Activated CD4-positive, alpha-beta T cell treated with anti-CD3 and anti-CD28 coated beads, Interleukin-2, amount 50 U/mL, for 48 hours (primary cell): ENCODE measurements at places on chromosomes 11 and 22.
A peak's percentile ranks its signal among the peaks of the same experiment; 100 is the strongest.

GRCh38 chr11:40281052-40281580, 1178.3 kb downstream of the LRRC4C start:
- no peak for DNase-seq

GRCh38 chr11:67288452-67289225, 464 bp upstream of the ANKRD13D start:
- peak; percentile 89 for DNase-seq

GRCh38 chr11:6419009-6419631, at the start of gene APBB1:
TSS of gene APBB1 (minus strand) at chr11:6419094. CDS start at chr11:6411347, 7,747 bp downstream.
- DNase-seq, result peak; percentile 71

GRCh38 chr11:73623686-73624085, 22.7 kb upstream of the PLEKHB1 start:
- no peak for DNase-seq

GRCh38 chr11:86916330-86916729, 38.9 kb downstream of the FZD4 start:
- no peak for DNase-seq

DNA sequence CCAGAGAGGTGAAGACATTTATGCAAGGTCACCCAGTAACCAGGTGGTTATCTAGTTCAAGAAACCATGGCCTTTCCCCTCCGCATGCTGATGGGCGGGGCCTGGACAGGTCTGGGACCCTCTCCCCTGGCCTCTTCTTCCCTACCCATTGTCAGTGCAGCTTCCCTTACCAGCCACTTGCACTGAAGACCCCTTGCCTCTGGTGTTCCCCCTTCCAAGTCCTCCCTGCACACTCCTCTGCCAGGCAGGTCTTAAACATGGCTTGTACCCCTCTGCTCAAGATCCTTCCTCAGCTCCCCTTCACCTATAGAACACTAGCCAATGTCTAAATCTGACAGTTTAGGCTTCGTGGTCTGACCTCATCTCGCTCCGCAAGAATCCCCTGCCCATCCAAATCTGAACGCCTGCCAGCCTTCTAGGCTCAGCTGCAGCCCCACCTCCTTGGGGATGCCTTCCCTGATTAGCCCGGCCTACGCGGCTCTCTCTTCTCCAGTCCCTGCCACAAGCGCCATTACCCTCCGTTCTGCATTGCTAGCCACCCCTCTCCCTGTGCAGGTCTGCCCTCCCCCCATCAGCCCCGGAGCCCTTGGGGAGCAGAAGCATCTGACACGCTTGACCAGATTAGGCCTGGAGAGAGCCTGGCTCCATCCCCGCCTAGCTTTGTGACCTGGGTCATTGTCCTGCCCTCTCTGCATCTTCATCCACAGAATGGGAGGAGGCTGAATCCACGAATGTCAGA, 213.8 kb downstream of the DSCAML1 start:
- no peak for DNase-seq

GRCh38 chr11:126628790-126629621, 273.5 kb downstream of the ST3GAL4 start:
- no peak for DNase-seq

DNA sequence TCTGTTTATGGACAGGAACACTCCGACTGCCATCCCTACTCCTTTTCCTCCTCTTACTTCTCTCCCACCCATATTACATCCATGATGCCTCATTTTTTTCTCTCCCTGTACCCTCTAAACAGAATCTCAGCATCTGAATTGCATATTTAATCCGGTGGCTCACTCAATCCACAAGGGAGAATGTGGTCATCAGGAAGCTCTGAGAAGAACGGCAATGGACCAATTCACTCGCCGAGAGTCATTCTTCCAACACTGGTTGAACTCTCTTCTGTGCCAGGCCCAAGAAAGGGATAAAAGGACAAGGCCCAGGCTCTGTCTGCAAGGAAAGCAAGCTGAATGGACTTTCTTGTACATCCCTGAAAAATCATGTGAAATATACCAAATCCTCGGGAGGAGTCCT, 15.9 kb downstream of the MAP6 start:
- DNase-seq, result no peak

GRCh38 chr22:26718905-26719304, 61.5 kb downstream of the MIAT start:
- no peak for DNase-seq

DNA sequence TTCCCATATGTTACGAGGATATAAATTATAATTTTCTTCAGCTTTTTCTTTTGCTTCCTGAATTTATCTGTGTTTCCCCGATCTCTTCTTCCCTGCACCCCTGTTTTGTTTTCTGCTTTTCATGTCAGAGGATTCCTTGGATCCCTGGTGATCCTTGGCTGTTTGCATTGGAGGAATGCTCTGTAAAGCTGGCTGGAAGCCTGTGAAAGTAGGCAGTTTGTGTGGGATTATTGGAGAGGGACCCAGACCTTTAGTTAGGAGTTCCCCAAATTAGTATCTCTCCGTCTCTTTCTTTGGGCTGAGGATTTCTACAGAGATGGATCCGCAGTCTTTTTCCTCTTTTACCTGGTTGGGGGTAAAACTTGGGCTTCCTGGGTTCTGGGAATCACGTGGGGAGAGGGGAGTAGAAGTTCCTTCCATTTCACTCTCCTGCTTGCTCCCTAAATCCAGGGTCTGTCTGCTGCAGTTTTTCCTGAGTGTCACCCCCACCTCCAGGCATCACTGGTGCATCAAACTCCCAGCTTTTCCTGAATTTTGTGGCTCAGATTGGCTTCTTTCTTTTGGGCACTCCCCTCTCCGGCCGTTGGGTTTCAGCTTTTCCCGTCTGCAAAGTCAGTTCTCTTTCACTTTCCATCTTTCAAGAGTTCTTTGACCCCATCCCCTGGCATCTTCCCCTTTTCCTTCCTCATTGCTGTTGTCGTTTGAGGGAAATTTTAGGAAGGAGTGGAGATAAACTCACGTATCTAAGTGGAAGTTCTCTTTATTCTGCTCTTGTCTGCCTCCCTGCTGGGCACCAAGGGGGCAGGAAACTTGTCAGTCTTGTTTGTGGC, 79.1 kb upstream of the ALX4 start:
- no peak for DNase-seq

DNA sequence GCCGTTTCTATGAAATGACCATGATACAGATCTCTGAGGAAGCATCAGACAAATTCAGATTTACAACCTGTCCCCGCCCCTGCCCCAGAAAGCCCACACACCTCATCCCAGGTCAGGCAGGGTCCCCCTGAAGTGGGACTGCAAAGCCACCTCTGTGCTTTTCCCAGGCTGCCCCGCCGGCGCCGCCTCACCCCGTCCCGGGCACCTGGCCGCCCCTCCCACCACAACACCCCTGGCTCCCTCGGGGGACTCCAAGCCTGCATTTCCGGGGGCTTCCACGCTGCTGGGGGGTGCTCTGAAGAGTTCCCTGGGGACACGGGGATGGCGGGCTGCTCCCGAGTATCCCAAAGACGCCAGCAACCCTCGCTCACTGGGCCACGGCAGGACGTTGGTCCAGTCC, 23.2 kb downstream of the DRD4 start:
- DNase-seq, result no peak

DNA sequence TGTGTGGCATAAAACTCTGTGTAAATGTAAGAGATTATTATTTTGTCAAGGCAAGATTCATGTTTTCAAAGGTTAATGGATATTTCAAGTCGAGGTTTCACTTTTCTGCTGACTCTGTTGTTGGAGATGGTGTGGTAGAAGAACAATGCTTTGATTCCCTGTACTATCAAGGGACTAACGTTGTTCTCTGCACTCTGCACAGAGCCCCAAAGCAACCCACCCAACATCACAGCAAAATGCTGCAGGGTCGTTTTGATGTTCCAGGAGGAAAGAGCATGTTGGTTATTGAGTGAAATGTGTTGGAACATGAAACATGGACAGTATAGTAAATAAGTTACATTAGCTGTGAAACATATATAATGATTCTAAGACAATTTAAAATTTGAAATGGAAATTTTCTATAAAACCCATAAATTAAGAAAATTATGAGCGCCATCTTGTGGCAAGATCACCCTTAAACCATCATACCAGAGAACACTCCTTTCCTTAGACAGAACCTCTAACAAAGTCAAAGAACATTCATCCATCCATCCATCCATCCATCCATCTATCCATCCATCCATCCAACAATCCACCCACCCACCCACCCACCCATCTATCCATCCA, 164.4 kb upstream of the ZBED5 start:
- DNase-seq, result no peak

- DNase-seq, result no peak
Observed at GRCh38 chr22:44276706-44277356, 35.9 kb downstream of the SHISAL1 start.

DNA sequence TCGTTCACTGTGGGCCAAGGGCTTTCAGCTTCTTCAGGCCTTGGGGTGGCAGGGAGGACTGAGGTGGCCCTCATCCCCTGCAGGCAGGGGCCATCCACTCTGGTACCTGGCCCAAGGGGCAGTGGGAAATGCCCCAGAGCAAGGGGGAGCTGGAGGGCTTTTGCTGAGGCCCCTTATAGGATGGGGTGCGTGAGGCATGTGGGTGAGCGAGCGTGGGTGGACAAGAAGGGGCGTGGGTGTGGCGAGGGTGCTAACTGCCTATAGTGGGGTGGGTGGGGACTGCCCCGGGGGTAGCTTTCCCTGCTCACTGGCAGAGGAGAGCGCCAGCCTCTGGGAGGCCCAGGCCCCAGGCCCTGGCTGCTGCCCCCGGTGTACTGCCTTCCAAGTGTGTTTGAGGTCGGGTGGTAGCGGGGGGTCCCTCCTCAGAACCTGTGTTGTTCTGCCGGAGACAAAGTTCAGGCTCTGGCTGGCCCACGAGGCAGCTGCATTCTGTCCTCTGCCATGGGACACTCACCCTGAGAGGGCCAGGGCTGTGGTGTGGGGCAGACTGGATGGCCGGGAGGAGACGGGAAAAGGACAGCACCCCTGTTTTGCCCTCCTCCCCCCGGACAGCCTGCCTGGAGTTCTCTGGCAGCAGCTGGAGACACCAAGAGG, 3.4 kb downstream of the FLRT1 start:
- no peak for DNase-seq

GRCh38 chr22:17997456-17997855, 26.9 kb downstream of the MICAL3 start:
- no peak for DNase-seq

GRCh38 chr22:48828688-48829087, 999.0 kb downstream of the BRD1 start:
- DNase-seq, result no peak

DNA sequence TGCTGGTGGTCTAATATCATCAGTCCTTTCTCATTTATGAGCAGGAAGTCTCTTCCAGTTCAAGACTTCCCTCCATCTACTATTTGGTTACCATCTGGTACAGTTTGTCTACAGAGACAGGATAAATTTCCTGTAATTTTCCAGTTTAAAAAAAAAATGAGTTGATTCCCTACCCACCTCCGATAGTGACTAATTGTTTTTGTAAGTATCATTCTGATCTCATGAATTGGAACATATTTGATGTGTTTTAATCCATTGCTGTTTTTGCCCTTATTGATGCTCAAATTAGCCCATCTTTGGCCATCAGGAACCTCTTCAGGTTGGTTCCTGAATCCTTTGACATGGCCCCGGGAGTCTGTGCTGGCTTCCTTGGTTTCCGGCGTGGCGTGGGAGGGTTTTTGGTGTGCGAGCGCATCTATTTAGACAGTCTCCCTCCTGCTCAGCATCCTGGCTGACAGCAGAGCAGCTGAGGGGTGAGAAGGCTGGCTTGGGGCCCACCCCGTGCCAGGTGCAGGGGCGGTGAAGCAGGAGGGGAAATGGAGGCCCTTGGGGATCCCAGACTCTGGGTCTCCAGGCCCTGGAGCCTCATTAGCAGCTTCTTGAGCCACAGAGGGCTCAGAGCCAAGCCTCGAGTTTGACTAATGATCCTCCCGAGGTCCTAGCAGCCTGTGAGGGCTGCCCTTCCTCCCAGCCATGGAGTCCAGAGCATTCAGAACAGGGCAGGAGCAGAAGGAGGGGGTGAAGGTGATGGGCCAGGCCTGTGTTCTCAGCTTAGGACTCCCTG, 6.8 kb downstream of the OMP start:
- no peak for DNase-seq
